ENCODE measurements at places on chromosomes 5 and 9. TPM values are rescaled to one million over a fixed set of nuclear protein-coding genes. Genes with fewer than 3 reads are reported as not detected.

DNA sequence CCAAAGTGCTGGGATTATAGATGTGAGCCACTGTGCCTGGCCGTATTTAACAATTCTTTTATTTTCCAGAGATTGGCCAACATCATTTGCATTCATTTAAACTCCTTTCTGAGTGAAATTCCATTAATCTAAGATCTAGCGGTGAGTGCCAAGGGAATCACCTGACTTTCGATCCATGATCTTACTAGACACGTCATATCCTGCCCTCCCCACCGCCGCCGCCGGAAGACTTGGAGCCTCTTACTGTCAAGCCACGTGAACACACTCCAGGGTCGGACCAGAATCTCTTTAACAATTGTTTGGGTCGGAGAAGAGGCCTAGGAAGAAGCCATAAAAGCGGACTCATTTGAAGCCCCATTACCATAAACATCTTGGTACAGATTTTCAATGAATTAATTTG is 12.9 kb downstream of the INPP5E start:
- DNase-seq = no peak

DNA sequence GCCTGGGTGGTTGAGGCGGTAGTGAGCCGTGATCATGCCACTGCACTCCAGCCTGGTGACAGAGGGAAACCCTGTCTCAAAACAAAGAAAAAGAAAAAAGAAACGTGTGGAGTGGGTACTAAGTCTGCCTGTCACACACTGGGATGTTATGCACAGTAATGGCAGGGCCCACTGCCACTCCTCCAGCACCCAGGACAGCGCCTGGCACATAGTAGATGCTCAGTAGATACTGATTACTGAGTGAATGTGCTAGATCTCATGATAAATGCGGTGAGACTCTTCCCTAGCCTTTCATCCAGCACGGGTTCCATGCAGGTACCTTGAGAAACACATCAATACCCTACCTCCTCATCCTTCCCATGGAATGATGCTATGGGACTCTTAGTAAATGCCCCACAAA is 87.4 kb upstream of the HSPA9 start:
- no peak for DNase-seq

- DNase-seq = no peak
Measured at GRCh38 chr5:83925955-83926337, 205.3 kb upstream of the HAPLN1 start.

GRCh38 chr9:72844440-72844768 is 108.4 kb downstream of the ALDH1A1 start:
- DNase-seq = no peak

GRCh38 chr5:312845-313244 is 8.7 kb upstream of the AHRR start:
- no peak for DNase-seq

ZNF462 gene
- 12.6 TPM for total RNA-seq

DNA sequence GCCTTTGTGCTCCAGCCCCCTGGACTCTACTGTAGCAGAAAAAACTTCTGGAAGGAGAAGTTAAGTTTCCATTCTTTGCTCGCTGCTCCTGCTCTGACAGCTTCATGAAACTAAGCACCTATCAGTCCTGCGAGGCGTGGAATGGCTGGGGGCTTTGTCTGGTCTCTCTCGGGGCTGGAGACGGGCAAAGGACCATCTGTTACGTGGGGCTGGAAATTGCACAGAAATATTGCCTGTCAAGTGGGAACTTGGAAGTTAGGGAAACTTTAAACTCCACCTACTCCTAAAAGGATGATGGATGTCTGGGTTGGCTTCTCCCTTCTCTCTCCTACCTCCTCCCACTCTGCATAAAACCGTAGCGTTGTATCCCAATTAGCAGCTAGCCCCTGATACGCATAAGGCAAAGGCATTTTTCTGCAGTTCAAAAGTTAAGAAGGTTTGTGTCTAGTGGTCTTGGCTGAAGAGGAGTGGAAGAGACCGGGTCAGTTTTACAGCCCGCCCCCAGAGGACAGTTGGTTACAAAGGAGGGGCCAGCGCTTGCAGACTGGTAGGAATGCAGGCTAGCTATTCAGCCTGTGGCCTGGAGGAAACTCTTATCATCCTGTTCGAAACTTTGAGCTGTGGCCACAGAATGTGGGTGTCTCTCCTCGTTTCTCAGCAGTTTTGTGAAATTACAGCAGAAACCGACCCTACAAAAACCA is 1.3 kb downstream of the FBXL7 start:
- DNase-seq = peak; percentile 79

GRCh38 chr5:169629847-169630548 is 7.1 kb upstream of the DOCK2 start:
- peak; percentile 88 for DNase-seq

GRCh38 chr5:72845889-72846288 is 29.4 kb downstream of the TNPO1 start:
- no peak for DNase-seq

SLC36A2 gene
- total RNA-seq = not detected

DNA sequence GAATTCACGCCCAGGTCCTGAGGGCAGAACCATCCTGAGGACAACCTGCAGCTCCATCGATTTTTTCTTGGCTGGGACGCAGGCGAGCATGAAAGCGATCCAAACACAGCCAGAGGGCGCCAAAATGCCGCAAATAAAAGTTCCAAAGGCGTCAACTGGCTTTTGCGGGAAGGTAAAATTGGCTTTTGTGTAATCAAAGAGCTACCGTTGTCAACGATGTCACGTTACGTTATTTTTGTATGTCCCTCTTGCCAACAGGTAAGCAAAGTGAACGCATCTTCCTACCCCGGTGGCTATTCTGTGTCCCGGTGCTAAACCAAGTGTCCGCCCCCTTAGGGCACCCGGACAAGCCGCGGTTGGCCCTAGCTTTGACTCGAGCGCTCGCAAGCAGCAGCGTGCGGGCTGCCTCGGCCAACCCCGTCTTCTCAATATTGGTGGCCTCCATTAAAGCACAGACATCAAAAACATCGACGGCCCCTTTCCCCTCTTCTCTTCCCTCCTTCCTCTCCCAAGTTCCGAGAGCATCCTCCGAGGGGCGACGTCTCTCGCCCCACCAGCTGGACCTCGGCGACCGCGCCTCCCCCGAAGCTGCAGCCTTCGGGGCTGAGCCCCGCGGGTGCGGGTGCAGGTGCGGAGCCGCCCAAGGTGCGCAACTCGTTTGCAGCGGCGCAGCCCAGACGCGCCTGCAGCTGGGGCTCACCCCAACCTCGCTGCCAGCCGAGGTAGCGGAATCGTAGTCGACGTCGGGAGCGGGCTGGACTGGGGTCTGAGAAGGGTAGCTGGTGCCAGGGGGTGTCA is 1.1 kb upstream of the BASP1 start:
- peak; percentile 74 for DNase-seq
